ENCODE measurements at places on chromosomes 7 and 10.
A peak's percentile ranks its signal among the peaks of the same experiment; 100 is the strongest.

DNA sequence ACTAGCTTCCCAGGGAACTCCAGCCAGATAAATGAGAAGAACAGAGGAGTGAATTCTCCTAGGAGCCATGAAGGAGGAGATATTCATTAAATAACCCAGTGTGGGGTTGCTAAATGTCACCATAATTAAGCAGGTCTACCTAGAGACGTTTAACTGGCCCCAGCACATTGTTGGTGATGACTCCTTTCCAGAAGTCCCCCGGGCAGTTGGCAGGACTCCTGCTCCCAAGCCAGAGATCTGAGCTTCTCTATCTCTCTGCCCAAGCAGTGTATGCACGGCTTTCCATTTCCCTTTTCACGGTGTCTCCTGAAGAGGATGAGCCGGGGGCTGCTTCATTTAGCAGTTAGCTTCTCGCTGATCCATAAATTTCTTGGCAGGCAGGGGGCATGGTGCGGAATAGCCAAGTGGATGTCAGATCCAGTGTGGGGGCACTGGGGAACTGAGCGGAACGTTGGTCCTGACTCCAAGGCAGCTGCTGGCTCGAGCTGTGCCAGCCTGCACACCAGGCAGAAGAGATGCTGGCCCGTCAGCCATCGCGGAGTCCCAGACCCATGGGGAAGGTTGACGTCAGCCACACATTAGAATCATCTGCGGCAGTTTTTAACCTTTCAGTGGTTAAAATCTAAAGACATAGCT lies 142.0 kb upstream of the NPY start:
- no peak for DNase-seq

GRCh38 chr7:39240864-39241263 lies 263.2 kb downstream of the POU6F2 start:
- no peak for DNase-seq

DNA sequence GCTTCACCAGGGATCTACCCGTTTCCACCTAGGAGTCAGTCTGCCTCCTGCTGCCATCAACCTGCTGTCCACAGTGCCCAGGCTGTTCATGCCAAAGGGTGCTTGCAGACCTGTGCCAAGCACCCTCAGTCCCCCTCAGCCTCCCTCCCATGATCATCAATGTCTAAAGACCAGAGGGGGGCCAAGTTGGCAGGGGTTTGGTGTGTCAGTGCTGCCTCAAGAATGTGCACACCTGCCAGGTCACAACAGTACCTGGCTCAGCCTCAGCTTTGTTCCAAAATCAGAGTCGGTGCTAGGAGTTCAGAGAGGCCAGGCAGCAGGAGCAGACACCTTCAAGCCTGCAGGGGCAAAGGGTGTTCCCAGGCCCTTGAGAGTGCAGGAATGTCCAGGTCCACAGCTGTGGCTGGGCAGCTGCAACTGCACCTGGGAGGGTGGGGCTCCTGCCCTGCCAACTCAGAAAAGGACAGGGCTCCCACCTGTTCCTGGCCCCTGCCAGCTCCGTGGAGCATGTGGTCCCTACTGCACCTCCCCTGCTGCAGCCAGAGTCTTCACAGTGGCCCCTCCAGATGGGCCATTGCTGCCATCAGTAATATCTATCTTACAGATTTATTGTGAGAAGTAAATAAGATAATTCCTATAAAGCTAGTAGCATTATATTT lies 219.5 kb downstream of the POLR1F start:
- no peak for DNase-seq

DNA sequence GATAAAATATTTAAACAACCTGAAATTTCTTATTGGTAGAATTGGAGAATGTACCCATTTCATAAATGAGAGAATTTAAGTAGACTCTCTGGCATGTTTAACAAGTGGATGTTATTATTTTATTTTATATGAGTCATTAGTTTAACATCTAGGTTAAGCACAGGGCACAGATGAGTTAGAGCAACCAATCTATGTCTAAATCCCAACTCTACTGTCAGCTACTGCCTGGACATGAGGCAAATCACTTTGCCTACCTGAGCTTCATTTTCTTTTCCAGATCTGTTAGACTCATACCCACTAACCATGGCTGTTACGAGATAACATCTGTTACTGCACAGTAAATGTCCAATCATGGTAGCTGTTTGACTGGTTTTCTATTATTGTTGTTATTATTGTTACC lies 251.1 kb downstream of the INHBA start:
- peak; percentile 24 for DNase-seq
